Panc1 (cell line): ENCODE measurements at places on chromosomes 16 and 17. TPM values are rescaled to one million over a fixed set of nuclear protein-coding genes. Genes with fewer than 3 reads are reported as not detected.

DNA sequence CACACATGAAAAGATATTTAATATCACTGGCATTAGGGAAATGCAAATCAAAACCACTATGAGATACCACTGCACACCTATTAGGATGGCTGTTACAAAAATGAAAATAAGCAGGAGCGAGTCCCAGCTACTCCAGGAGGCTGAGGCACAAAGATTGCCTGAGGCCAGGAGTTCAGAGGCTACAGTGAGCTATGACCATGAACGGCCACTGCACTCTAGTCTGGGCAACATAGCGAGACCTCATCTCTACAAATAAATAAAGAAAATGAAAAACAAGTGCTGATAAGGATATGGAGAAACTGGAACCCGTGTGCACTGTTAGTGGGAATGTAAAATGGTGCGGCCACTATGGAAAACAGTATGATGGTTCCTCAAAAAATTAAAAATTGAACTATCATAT, 23.6 kb downstream of the KIFC3 start:
- H3K36me3 ChIP-seq: no peaks in the 10 kb centered on the region; the same call in 1 of the 2 replicates
- no peaks in the 10 kb centered on the region for H3K4me1 ChIP-seq
- DNase-seq: no peak

GRCh38 chr16:70647441-70648359, 1.3 kb downstream of the IL34 start:
- no peaks in the 10 kb centered on the region for H3K36me3 ChIP-seq
- no peak for DNase-seq
- H3K4me1 ChIP-seq: no peaks in the 10 kb centered on the region; the same call in 1 of the 2 replicates
- no peak overlapping the region for H3K27ac ChIP-seq
- no peaks in the 10 kb centered on the region for H3K27me3 ChIP-seq

DNA sequence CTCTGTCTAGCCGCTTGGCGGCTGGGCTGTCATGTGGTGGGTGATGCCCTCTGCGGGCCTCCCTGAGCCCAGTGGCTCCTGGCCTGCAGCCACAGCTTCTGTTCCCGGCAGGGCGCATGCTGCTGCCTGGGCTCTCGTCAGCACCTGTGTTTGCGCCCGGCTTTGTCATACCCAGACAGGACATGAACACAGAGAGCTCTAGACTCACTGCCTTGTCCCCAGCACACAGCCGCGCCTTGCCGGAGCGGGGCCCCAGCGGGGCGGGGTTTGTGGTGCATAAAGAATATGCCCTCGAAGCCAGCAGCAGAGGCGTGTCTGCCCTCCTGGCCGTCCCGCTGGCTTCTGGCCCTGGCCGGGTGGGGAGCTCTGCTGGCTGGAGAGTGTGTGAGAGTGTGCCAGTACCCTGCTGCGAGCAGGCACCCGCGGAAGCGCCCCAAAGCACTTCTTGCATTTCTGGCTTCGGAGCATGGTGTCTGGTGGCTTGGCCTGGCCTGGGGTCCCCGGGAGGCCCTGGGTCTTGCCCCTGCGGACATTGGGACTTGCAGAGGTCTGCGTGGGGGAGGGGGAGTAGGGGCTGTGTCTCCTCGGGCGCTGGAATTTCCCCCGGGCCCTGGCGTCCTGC, 14.4 kb downstream of the ASPSCR1 start:
- H3K4me1 ChIP-seq: peaks cover 20% of the 10 kb centered on the region
- peak overlapping the region; percentile 40 for H3K27ac ChIP-seq
- H3K4me3 ChIP-seq: no peak overlapping the region
- no peaks in the 10 kb centered on the region for H3K36me3 ChIP-seq
- no peaks in the 10 kb centered on the region for H3K27me3 ChIP-seq

DNA sequence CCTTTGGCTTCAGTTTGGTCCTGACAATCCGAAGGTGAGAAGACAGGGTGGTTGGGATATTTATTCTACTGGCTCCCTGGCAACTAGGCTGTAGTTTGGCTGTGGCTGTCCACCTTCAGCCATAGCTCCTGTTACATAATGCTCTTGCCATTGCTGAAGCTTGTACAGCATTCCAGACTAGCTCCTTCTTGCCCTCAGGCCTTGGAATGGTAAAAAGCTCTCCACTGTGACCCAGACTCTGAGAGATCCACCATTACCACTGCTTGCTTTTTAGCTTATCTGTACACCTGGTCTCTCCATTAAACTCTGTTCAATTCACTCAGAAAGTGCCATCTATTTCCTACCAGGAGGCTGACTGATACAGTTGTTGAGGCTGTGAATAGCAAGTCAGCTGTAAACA, 231.8 kb upstream of the MON1B start:
- no peak overlapping the region for H3K4me3 ChIP-seq
- no peaks in the 10 kb centered on the region for H3K36me3 ChIP-seq
- H3K27ac ChIP-seq: no peak overlapping the region
- DNase-seq: no peak
- H3K27me3 ChIP-seq: no peaks in the 10 kb centered on the region

DNA sequence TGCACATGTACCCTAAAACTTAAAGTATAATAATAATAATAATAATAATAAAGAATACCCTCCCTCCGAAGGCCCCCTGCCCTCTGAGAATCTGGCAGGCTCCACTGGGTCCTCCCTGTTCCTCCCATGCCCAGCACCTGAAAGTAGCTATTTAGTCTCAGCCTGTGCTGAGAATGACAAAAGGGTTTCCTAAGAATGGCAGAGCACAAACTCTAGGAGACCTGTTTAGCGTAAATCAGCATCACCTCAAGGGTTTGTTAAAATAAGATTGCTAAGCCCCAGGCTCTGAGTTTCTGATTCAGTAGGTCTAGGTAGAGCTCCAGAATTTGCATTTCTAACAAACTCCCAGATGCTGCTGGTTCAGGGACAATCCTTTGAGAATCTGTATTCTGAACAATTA, 606.8 kb upstream of the CDH11 start:
- DNase-seq: no peak
- H3K27me3 ChIP-seq: no peaks in the 10 kb centered on the region
- no peaks in the 10 kb centered on the region for H3K4me1 ChIP-seq
- H3K27ac ChIP-seq: no peak overlapping the region

- no peaks in the 10 kb centered on the region for H3K36me3 ChIP-seq
- no peaks in the 10 kb centered on the region for H3K4me1 ChIP-seq
- DNase-seq: no peak
- no peaks in the 10 kb centered on the region for H3K27me3 ChIP-seq
- no peak overlapping the region for H3K27ac ChIP-seq
These were observed 240.9 kb downstream of the CDH11 start for GRCh38 chr16:64880994-64881393.

DNA sequence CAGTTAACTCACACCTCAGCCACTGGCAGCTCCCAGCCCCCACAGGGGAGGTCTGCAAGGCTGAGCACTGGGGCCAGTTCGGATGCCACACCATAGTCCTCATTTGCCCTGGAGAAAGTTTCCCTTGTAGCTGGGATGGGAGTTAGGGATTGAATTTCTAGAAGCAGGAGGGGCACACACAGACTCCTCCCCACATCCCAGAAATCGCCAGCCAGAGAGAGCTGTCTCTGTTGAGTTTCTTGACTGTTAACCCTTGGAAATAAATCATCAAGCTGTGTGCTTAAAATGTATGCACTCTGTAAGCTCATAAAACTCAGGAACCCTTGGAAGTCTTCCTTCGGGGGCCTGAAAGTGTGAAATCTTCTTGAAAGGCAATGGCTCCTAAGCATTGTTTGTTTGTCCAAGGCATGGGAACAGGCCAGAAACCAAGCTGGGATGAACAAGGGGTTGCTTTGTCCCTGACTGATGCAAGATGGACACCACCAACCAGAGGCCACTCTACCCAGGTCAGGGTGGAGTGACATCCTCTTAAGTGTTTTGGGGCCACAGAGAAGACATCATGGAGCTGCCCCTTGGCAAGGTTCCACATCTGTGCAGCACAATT, 394 bp upstream of the PRM3 start:
- H3K27me3 ChIP-seq: no peaks in the 10 kb centered on the region
- H3K4me1 ChIP-seq: peaks cover 9% of the 10 kb centered on the region
- H3K4me3 ChIP-seq: no peak overlapping the region

DNA sequence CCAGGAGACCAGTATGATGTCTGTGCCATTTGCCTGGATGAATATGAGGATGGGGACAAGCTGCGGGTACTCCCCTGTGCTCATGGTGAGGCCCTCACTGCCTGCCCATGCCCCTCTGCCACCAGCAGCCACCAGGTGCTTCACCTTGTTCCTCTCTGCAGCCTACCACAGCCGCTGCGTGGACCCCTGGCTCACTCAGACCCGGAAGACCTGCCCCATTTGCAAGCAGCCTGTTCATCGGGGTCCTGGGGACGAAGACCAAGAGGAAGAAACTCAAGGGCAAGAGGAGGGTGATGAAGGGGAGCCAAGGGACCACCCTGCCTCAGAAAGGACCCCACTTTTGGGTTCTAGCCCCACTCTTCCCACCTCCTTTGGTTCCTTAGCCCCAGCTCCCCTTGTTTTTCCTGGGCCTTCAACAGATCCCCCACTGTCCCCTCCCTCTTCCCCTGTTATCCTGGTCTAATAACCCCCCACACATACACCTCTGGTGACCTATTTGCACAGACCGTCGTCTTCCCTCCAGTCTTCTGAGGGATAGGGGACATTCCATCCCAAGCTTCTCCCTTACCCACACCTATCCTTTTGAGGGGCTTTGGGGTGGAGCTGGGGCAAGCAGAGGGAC, 3.7 kb downstream of the PFN1 start:
- H3K4me1 ChIP-seq: peaks cover 27% of the 10 kb centered on the region
- H3K36me3 ChIP-seq: peaks cover 14% of the 10 kb centered on the region
- no peak for DNase-seq

DNA sequence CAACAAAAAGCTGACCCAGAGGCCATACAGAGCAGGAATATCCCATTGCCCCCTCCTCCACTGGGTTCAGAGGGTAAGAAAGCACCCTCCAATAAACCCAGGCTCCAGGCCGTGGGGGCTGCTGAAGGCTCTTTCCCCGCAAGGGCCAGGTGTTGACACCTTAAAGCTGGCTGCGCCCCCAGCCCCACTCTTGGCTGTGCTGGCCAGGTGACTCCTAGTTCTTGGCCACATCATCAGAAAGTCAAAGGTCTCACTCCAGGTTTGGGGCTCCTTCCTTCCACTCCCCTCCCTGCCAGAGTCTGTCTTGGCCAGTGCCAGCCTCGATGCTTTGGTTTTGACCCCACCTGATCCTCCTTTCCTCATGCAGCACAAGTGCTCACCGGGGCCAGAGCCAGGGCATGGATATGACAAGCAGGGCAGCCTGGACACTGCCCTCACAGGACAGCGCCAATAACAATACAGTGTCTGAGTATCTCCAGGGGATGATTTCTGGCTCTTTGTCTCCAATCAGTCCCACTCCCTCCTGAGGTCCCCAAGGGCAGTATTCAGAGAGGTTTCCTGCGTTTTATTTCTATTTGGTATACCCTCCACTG, 8.2 kb downstream of the SLC46A1 start:
- DNase-seq: no peak
- H3K36me3 ChIP-seq: no peaks in the 10 kb centered on the region
- no peaks in the 10 kb centered on the region for H3K27me3 ChIP-seq
- H3K4me1 ChIP-seq: peaks cover 8% of the 10 kb centered on the region; the same call in 1 of the 2 replicates
- no peak overlapping the region for H3K4me3 ChIP-seq

DNA sequence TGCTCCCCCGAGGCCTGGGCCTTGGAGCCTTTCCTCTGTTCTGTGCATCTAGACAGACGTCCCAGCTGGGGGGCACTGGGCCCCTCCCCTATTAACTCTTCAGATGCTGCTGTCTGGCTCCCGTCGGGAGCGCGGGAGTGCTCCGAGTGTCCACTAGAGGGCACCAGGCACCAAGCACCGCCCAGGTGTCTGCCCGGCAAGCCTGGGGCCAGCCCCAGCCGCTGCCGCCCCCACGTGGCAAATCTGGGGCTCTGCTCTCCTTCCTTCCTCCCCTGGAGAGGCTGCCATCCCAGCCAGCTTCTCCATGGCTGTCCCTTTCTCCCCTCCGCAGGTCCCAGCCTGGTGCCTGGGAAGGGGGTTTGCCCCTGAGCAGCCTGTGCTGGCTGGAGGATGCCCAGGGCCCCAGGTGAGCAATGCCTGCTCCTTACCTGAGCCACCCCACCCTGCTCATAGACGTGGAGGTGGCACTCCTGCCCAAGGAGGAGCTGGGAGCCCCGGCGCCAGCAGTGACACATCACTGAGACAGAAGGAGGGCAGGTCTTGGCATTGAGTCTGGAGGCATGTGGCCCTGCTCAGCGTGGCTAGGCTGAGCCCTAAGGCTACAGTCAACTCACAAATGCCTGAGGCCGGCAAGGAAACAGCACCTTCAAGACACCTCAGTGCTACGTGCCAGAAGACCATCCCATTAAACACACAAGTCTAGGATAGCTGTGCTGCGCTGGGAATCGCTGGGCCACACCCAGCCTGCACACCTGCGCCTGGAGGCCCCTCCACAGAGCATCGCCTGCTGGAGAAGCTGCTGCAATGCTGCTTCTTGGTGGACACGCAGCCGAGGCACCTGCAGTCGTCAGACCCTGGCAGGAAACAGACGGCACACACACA, 19.7 kb downstream of the TMEM235 start:
- H3K4me3 ChIP-seq: peak overlapping the region; percentile 21; the same call in 1 of the 2 replicates
- H3K27me3 ChIP-seq: no peaks in the 10 kb centered on the region
- peak; percentile 55 for DNase-seq
- H3K4me1 ChIP-seq: peaks cover 13% of the 10 kb centered on the region

DNA sequence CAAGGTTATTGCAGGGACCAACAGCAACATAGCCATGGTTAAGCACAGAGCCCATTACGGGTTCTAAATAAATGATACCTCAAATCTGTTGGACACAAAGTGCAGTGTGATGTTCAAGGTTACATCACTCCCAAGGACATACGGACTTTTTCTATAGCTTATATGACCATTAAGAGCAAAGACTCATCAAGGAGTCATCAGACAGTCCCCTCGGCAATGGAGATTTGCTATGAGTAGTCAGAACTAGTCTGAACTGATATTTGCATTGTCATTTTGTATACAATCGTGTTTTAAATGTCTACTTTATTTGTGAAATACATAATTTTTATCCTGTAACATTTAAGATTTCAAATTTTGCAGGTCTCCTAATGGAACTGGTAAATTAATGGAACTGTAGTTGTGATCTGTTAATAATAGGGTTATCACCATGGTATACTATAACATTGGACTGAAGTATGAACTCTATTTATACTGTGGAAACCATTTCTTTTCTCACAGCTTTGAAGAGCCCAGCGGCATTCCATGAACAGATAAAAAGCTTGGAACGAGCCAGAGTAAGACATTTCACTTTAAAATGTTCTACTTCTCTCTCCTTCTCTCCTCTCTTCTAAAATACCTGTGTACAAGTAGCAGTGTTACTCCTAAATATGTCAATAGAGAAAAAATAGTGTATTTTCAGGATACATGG, 140.9 kb downstream of the MRTFB start:
- no peak for DNase-seq
- no peak overlapping the region for H3K4me3 ChIP-seq
- no peaks in the 10 kb centered on the region for H3K4me1 ChIP-seq
- H3K27me3 ChIP-seq: no peaks in the 10 kb centered on the region
- no peak overlapping the region for H3K27ac ChIP-seq

- no peaks in the 10 kb centered on the region for H3K4me1 ChIP-seq
- DNase-seq: no peak
- H3K4me3 ChIP-seq: no peak overlapping the region
- no peaks in the 10 kb centered on the region for H3K27me3 ChIP-seq
- H3K36me3 ChIP-seq: no peaks in the 10 kb centered on the region
- no peak overlapping the region for H3K27ac ChIP-seq
These were observed 672.5 kb upstream of the KIF2B start for GRCh38 chr17:53150101-53150698.

GRCh38 chr16:4184038-4184702, 57.7 kb downstream of the SRL start:
- H3K27ac ChIP-seq: peak overlapping the region; percentile 69
- peak overlapping the region; percentile 66 for H3K4me3 ChIP-seq
- no peak for DNase-seq
- H3K27me3 ChIP-seq: no peaks in the 10 kb centered on the region
- H3K36me3 ChIP-seq: no peaks in the 10 kb centered on the region

The FBXO39 gene
- total RNA-seq: not detected

The CACNG3 gene
- not detected for total RNA-seq
